Stimulated activated CD8-positive, alpha-beta memory T cell treated with anti-CD3 and anti-CD28 coated beads, Interleukin-7, amount 100 ng/mL, for 1 hour (primary cell): ENCODE measurements at places on chromosomes 16 and 17.
A peak's percentile ranks its signal among the peaks of the same experiment; 100 is the strongest.

GRCh38 chr17:65931246-65932149, 260.4 kb downstream of the CEP112 start:
- DNase-seq, result no peak

GRCh38 chr17:22469941-22470340, 777.6 kb downstream of the KCNJ18 start:
- no peak for DNase-seq

GRCh38 chr16:89048090-89048725, 45.4 kb upstream of the ACSF3 start:
- DNase-seq, result no peak

GRCh38 chr16:57651344-57652333, 16.5 kb upstream of the ADGRG3 start:
- DNase-seq, result no peak

DNA sequence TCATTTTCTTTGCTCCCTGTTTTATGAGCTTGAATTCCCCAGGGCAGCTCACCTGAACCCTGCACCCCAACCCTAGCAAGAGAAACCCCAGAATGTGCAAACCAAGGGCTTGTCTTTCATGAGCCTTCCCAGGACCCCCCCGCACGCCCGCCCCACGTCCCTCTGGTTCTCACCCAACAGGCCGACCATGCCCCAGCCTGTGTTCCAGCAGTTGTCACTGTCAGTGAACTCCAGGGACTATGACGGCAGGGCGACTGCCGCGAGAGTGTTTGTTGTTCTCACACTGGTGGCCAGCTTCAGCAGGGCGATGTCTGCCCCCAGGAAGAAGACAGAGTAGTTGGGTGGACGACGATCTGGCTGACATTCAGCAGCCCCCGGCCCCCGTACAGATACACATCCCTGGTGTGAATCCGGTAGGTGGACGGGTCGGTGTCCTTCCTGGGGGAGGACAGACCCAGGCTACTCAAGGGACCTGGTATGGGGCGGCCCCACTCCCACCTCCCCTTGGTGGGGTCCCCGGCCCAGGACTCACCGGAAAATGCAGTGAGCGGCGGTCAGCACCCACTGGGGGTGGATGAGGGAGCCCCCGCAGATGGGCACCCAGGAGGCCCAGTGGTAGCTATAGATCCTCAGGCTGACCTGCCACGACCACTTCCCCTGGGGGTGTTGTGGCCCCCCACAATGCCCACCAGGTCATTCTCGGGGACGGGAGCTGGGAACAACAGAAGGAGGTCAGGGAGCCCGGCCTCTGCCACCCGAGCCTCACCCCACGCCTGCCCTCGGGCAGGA, 20.1 kb downstream of the TPSD1 start:
- no peak for DNase-seq

DNA sequence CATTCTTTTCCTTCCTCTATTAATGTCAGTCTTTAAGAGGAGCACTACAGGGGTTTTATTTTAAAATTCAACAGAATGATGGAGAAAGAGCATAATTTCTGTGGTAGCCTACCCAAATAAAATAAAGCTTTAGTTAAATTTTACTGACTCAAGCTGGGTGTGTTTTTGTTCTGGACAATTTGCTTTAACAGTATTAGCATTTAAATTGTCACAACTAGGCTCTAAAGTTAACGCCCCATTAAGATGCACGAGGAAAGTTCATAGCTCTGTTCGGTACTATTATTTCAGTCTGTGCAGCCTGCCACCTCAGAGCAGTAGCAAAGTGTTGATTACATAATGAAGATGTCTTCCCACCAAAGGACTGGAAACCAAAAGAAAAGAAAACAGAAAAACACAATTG, 52.0 kb downstream of the CDK12 start:
- no peak for DNase-seq

DNA sequence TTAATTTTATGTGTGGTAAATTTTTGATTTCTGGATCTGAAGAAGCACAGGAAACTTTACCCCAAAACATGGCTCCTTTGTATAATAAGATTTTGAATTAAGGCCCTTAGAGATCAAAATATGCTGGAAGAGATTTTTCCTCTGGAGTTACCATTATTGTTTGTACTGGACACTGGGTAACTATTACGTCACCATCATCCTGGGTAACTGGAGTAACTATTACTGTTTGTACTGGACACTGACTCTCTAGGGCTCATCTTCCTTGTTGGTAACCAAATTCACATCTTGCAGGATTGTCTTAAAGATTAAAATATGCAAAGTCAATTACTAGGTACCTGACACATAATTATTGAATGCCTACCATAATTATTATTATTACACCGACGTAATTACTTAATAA, 593.8 kb upstream of the GOT2 start:
- no peak for DNase-seq

- DNase-seq, result no peak
These were observed 41.4 kb upstream of the CMIP start for GRCh38 chr16:81403208-81403600.

- peak; percentile 46 for DNase-seq
These were observed 3.8 kb upstream of the TAC4 start for GRCh38 chr17:49851387-49852291.

DNA sequence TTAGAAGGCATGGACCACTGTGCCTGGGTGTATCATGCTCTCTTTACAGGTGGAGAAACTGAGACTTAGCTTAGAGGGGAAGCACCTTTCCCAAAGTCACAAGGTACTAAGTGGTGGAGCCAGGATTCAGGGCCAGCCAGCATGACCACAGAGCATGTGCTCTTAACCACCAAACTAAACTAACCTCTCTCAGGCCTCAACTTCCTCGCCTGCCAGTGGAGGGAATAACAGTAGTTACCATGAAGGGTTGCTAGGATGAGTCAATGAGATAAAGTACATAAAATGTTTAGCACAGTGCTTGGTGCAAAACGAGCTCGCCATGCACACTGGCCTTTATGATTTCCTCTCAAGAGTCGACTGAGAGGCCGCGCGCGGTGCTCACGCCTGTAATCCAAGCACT, 6.4 kb upstream of the MYO1C start:
- DNase-seq, result no peak

DNA sequence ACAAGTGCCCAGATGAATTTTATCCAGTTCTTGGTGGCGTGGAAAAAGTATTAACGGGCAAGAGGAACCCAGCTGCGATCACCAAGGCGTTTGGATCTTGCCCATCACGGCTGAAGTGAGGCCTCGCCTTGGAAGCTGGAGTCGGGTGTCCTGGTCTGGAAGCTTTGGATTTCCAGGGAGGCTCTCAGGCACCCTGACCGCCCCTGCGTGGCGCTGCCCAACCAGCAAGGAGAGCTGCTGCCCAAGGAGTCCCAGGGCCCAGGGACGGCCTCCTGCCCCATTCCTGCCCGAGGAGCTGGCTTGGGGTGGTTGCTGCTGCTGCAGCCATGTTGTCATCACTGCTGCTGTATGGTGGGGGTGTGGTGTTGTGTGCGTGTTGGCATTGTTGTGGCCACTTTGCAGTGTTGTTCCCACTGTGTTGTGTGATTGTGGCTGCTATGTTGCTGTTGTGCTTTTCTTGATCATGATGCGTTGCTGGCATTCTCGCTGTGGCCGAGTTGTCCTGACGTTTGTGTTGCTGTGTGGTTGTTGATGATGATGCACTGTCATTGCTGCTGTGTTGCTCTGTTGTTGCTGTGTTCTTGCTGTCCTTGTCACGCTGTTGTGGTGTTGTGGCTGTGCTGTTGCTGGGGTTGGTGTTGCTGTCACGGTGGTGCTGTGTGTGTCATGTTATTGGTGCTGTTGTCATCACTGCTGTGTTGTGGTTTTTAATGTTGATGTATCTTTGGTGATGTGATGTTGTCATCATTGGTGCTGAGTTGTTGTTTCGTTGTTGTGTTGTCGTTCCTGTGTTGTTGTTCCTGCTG, 318.8 kb downstream of the C16orf95 start:
- DNase-seq, result no peak
